ENCODE measurements at places on chromosomes 2 and 18.

DNA sequence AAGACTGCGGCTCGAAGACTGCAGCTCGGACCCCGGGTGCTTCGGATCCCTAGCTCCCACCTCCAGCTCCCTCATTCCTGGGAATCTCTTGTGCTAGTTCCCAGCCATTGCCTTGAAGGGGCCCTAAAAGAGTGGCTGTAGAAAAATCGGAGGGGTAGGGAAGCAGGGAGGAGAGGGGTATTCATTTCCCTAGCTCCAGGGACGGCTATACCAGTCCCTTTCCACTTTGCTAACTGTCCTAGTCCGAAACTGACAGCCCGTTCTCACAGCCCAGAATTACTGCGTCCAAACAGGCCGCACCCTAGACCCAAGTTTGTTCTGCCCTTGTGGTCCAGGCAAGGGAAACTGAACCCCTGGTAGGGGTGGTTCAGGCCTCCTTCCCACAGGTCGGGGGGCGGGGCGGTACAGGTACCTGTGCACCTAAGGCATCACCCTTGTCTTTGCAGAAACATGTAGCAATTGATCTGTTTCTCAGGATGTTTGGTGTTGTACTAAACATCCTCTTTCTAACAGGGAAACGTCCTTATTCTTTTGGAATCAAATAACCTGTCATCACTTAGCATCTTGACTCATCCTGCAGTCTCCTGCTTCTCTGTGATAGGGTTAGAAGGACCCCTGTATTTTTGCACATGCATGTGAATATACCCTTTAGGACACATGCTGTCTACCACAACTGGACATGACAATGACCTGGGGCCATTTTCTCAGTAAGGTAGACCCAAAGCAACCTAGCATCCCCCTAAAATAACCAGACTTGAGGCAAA lies 4.0 kb downstream of the EMX1 start:
- DNase-seq: no peak

- no peak for DNase-seq
Measured at GRCh38 chr2:61710711-61711110, 143.1 kb downstream of the FAM161A start.

DNA sequence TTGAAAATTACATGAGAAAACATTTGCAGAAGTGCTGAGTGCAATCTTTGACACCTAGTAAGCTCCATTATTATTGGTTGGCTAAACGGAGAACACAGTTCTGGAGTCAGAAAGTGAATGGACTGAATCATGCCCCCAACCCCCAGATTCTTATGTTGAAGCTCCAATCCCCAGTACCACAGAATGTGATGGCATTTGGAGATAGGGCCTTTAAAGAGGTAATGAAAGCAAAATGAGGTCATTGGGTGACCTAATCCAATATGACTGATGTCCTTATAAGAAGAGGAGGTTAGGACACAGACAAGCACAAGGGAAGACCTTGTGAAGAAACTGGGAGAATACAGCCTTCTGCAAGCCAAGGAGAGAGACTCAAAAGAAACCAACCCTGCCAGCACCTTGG lies 200.9 kb upstream of the EPAS1 start:
- DNase-seq: no peak

DNA sequence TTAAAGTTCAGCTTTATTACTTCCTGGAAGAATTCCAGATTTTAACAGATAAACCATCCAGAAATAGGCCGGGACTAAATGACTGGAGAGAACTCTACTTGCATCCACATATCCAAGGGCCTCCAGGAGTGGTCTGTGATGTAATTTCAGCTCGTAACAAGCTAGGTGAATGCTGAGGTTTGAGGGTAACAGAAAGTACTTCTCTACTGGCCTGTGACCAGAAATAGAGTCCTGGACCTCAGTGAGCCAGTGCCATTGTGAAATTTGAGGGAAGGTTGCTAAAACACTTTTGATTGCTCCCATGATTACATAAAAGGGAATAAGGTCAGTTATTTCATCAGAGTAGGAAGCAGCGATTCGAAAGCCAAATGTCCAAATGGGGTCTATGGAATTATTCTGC lies 158.1 kb downstream of the DOCK10 start:
- no peak for DNase-seq

DNA sequence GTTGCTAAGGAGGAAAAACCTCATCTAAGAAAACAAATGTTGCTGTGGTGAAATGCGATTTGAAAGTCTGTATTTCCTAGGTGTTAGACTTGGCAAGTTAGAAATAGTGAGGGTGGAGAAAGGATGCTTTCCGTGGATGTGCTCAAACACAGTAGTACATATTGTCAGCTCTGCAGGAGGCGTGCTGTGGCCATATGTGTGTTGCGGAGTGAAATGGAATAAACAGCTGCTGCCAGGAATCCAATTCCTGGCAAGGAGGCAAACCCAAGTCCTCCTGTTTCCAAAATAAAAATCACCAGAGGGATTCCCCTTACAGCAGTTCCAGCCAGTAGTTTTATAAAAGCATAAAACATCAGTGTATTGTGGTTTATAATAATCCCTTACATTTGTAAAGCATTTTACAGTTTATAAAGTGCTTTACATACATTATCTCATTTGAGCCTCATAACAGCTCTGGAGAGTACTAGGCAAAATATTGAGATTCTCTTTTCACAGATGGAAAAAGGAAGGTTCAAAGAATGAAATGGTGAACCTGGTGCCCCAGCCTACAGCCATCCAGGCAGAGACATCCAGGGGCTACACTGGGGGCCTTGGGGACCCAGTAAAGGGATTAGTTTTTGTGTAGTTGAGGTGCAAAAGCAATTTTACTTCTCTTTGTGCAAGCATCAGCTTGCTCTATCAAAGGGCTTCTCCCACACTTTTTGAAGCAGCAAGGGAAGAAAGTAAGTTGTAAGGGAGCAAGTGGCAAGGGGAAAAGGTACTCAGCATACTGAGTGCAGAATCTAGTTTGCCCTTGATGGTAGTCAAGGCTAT lies 206.0 kb downstream of the AGPS start:
- no peak for DNase-seq

DNA sequence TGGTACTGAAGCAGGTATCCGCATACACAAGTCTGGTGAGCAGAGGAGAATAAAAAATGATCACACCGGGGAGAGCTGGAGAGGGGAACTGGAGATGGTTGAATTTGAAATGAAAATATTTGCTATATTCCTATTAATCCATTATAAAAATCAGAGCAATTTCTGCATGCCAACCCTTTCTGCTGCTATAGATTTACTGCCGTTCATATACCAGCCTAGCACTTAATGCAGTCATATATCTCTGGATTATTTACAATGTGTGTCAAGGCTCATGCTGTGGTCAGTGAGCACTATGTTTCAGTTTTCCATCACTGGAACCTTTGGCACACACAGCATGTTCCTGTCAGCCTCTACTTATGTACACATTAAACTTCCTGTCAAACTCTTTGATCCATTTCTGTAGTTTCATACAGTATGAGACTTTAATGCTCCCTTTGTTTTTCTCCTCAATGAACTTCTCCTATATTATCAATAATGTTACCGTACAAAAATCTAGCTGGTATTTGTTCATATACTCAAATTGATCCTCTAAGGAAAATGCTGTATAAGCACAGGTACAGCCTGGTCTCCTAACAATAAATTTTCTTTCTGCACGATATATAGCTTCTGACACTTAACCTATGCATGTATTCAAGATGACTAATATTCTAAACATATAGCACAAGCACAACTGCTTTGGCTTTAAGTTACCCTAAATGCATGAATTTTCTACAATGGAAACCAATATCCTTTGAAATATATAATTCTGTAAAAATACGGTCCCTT lies 36.7 kb downstream of the FANCL start:
- no peak for DNase-seq

DNA sequence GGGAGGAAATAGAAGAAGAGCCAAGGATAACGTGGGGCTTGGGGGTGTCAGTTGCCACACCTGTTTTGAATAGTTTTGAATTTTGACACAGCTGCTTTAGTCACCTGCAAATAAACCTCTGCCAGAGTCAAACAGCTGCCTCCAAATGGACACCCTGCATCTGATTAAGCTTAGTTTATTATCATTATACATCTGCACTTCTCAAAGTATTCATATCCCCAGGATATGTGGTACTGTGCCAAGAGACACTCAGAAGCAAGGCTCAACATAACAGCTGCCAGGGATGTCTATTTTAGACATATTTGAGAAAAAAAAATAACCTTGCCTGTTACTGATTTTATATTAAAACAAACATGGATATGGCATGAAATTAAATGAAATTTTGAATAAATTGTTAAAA lies 122.5 kb upstream of the WDR75 start:
- no peak for DNase-seq

DNA sequence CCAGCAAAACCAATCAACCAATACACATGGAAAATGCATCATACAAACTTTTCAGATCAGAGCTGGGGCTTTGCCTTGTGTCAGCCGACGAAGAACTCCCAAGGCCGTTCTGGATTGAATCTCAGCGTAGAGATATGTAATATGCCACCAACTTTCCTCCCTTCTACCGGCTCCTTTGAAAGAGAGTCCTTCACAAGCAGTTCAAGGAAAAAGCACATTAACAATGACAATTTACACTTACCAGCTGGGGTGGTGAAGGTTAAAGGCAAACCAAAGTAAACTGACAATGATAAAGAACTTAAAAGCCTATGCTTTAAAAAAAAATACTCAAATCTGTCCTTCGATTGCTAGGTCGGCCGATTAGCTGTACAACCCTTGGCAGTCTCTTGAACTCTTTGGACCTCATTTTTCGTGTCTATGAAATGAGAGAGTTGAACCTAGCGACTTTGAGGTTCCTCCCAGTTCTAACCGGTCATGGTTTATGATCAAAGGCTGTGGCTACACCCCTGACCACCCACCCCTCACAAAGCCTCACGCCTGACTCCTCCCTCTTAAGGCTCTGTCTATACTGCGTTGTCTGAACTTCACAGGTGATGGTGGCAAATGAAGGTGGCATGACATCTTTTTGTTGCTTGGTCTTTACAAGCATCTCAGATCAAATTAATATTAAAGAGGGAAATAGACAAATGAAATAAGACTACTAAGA lies 46.2 kb downstream of the BCL2 start:
- no peak for DNase-seq

DNA sequence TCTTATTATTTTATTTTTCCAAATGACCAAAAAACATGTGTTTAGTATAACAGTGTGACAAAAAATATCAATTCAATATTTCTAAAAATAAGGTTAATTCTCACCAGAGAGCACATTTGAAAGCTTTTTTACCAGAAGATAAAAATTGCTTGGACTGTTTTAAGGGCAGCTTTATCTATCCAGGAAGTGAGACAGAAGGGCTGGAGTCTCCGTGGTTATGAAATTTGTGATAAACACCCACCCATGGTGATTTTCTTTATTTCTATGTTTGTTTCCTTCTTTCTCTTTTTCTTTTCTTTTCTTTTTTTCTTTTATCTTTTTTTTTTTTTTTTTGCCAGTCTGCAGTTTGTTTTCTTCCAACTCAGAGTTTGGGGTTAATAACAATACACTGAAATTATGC lies 298.5 kb downstream of the PIEZO2 start:
- no peak for DNase-seq

- DNase-seq: no peak
Measured at GRCh38 chr2:227819398-227819697, 5.7 kb downstream of the CCL20 start.

DNA sequence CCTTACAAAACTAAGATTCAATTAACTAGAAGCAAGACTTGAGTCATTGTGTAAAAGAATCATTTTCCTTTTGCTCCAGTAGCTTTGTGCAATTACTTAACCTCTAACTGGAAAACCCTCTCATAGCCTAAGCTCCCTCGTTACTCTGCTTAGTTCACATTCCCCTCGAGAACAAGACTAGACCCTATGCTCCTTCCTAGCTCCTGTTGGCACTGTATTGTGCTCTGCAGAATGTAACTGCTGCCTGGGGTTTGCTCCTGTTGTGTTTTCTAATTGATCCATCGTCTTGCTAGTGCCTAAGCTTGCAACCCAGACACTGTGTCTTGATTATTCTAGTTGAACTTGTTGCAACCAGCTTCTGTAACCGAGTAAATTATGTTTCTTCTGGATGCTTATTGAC lies 347.0 kb downstream of the ZNF804A start:
- DNase-seq: no peak

- no peak for DNase-seq
Measured at GRCh38 chr2:217902379-217903141, 100.2 kb downstream of the TNS1 start.

GRCh38 chr18:32759611-32760167 lies 13.1 kb downstream of the KLHL14 start:
- no peak for DNase-seq

GRCh38 chr18:25814841-25815458 lies 275.5 kb downstream of the SS18 start:
- no peak for DNase-seq

DNA sequence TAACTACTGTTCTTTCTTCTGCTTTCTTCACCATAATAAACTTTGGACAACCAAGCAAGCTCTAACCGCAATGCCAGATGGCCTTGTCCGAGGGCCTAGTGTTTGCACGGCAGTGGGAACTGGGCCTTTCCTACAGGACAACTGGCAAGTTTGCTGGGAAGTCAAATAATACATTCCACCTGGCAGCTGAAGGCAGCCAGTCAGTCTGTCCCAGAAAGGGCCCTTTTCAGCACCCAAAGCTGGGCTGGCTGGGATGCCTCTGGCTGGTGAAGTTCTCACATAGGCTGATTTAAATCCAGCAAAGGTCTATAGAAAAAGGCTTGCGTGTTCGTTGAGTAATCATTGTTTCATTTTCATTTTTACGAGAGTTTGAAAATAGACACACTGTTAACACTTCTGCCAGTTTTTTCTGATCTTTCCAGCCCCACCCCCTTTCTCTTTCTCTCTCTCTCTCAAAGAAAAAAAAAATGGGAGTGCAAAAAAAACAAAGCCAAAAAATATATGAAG lies 110.0 kb upstream of the EPAS1 start:
- no peak for DNase-seq

DNA sequence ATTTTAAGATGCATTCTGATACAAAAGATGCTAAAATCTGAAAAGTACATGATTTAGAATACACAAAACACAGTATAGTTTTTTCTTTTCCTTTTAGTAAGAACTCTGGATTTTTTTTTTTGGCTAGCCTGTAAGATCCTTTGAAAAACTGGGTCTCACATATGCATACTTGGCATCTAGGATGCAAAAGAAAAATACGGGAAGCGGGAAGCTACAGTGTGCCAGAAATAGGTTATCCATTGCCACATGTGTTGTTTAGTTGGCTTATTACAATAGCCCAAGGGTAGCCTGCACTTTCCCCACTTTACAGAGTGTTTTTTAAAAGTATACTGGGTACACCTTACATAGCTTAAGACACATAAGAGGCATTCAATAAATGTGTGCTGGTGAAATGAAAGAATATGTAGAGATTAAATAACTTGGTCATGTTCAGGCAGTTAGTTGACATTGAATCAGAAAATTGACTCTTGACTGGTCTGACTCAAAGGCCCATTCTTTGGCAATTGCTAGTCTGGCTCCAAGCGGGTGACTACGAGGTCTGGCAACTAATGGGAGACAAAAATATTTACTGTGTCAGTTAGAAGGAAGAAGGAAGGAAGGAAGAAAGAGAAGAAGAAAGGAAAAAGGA lies 286.8 kb upstream of the TRIB2 start:
- DNase-seq: no peak

DNA sequence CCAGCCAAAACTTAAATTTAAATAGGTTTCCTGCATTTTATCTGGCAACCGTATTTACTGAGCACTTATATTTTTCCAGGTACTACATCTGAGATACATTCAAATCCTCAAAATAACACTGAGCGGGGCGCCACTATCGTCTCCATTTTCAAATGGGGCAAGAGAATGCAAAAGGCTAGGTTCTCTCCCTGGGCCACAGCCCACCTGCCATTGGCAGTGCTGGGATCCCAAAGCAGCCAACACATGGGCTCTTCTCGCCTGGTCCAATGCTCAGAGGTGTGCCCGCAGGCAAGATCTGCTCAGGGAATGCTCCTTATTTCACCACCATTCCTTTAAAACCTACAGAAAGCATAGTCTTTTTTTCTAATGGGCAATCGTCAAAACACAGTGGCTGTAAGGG lies 11.3 kb upstream of the ID2 start:
- no peak for DNase-seq
